ENCODE measurements at places on chromosomes 6 and 20.

GRCh38 chr6:100886076-100886475 lies 4.9 kb upstream of the ASCC3 start:
- DNase-seq = no peak

- no peak for DNase-seq
Observed at GRCh38 chr6:155219858-155220301, 43.9 kb upstream of the CLDN20 start.

- no peak for DNase-seq
Observed at GRCh38 chr6:26457264-26457805, 420 bp upstream of the BTN2A1 start.

- DNase-seq = no peak
Observed at GRCh38 chr20:51345601-51346101, 196.9 kb downstream of the NFATC2 start.

All from stimulated activated CD8-positive, alpha-beta memory T cell treated with anti-CD3 and anti-CD28 coated beads, Interleukin-7, amount 100 ng/mL, for 1 hour (primary cell).